ENCODE measurements at places on chromosomes 7 and 10.

GRCh38 chr7:139808427-139808826 is 20.6 kb upstream of the TBXAS1 start:
- DNase-seq = no peak

DNA sequence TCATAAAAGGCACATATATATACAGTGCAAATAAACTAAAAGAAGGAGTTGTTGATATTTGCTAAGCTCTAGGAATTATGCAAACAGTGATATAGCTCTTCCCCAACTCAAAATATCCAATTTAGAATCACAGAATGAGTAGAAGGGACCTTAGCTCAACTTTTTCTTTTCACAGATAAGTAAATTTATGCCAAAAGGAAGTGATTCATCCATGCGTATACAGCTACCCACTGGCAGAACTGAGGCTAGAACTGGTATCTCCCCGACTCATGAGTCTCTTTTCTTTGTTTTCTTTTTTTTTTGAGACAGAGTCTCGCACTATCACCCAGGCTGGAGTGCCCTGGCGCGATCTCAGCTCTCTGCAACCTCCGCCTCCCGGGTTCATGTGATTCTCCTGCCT is 54.2 kb upstream of the SVIL start:
- DNase-seq = no peak

DNA sequence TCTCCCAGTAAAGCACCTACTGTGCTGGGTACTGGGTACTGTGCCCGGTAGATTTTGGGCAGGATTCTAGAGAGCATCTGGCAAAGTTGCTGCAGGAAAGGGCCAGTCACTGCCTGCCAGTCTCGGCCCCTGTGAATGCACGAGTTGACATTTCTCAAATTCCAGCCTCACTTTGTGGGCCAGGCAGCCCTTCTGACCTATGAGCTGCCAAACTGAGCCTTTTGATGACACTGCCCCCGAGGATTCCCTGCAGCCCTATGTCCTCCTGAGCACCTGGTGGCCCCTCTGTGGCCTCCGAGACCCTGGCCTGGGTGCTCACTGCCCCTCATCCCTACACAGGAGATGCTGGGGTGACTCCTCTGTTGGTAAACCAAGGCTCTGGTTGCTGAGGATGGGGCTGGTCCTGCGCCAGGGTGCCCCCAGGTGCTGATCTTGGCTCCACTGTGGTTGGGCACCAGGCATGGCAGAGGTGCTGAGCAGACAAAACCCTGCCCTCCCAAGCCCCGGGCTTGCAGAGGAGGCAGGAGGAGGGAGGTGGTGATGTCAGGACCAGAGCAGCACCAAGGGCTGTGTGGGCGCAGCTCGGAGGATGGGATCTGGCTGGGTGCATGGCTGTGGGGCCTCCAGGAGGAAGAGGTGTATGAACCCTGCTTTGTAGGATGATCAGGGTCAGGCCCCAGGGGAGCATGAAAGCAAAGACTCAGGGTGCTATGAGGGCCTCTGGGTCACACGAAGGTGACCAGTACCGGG is 16.2 kb downstream of the LHPP start:
- no peak for DNase-seq

DNA sequence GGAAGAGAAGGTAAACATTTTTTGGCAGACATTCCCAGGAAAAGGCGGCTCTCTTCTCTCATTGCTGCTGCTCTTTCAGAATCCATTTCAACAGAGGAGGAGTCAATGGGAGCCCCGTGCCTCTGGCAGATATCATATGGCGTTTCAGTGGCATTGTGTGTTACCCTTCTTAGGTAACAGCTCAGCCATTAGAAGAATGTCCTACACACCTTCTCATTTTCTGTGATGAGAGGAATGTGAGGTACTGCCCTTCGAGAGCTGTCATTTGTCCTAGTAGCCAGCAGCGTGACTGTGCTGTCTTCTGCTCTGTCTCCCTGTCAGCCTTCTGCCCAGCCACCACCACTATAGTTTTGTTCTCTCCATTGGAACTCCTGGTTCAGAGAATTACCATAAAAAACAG is 102.4 kb downstream of the EGFR start:
- DNase-seq = no peak

DNA sequence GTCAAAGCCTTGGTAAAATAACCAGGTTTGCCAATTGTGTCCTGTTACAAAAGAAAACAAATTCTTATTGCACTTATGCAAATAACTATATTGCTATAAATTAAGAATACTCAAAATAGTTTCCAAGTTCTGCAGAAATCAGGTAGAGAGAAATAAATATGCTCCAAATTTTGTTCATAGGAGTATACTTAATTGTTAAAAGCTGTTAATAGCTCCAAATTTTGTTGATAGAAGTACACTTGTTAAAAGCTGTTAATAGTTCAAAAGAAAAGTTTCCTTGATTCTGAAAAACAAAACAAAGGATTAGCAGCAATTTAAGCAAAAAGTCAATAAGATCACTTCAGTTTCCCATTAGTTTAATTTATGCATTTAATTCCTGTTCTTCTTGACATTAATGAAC is 46.4 kb upstream of the ZNF138 start:
- DNase-seq = no peak

GRCh38 chr7:130909161-130909836 is 175.3 kb upstream of the KLF14 start:
- no peak for DNase-seq

- no peak for DNase-seq
Measured at GRCh38 chr10:1465418-1465911, 271.9 kb downstream of the ADARB2 start.

- no peak for DNase-seq
Measured at GRCh38 chr10:110144507-110144906, 62.9 kb upstream of the MXI1 start.

- DNase-seq = no peak
Measured at GRCh38 chr10:8065651-8066050, 11.2 kb downstream of the GATA3 start.

GRCh38 chr10:44316922-44317215 is 68.0 kb downstream of the CXCL12 start:
- DNase-seq = no peak

- no peak for DNase-seq
Measured at GRCh38 chr10:105974803-105975456, 1189.6 kb downstream of the SORCS1 start.

GRCh38 chr10:118800920-118801319 is 46.1 kb upstream of the CACUL1 start:
- peak; percentile 15 for DNase-seq

DNA sequence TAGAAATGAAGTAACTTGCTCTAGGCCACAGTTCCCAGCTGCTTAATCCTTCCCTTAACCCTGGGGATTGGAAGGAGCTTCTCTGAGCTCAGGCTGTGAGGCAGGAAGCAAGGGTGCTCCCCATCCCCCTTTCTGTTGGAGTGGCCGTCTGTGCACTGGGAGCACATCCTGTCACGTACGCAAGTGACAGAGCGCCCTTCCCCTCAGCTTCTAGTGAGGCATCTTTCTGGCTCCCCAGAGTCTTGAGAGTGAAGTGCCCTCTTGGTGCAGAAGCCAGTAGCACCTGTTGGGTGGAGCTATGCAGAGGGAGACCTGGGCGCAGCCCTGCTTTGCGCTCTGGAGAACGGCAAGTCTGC is 47.8 kb downstream of the SHH start:
- peak; percentile 21 for DNase-seq

GRCh38 chr10:78847485-78847884 is 221.3 kb upstream of the ZMIZ1 start:
- DNase-seq = no peak

DNA sequence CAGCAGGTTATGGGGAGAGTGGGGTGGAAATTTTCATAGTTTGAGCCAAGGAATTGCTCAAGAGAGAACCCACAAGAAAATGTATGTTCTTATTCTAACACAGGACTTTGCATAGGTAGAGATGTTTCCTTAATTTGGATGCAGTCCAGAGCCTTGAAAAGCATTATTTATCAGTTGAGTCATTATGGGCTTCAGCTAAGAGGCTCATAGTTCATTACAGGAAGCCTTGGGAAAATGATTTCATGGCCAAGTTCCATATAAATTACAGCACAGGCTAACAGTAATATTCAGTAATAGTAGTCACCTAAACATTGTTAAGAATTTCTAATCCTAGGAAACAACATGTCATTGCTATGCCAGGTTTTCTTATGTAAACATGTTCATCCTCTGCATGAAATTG is 131.1 kb upstream of the PTPRZ1 start:
- no peak for DNase-seq

DNA sequence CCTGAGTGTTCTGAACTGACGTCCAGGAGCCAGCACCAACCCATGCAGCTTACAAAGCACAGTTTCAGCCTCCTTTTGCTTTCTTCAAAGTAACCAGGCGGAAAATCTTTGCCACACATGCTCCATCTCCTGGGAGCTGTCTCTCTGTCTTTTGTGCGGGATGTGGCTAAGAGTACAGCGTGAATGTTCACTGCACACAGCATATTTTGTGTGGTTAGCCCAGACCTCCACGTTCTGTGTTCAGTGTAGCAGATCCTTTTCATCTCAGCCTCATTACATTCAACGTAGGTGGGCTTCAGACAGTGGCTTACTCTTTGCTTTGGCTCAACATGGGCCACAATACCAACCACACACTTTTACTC is 200.8 kb downstream of the TNS3 start:
- no peak for DNase-seq

GRCh38 chr7:100374601-100375000 is 1.3 kb downstream of the PILRA start:
- DNase-seq = no peak

DNA sequence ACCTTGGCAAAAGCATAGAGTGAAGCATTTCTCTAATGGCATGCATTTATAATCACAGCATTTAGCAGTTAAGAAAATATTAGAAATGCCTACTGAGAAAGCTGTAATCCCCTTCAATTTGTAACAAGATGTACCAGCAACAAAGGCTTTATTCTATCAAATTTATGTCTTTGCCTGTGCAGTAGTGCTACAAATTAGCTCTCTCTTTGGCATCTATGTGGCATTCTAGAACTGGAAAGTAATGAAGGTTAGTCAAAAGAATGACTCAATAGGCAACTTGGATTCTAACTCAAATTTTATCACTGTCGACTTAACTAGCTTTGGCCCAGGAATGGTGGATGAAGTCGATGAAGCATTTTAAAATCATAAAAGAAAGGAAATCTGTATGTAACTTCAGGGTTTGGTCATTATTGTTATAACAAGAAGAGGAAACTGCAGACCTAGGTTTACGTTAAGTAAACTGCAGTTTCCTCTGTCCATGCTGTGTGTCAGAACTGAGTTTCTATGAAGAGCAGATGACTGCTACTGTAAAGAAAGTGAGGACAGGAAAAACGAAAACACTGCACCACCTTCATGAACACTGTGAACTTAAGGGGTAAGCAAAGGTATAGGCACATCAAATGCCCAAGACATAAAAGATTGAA is 140.0 kb downstream of the RAPGEF5 start:
- no peak for DNase-seq

- DNase-seq = no peak
Measured at GRCh38 chr7:112370436-112370835, 79.8 kb upstream of the IFRD1 start.

DNA sequence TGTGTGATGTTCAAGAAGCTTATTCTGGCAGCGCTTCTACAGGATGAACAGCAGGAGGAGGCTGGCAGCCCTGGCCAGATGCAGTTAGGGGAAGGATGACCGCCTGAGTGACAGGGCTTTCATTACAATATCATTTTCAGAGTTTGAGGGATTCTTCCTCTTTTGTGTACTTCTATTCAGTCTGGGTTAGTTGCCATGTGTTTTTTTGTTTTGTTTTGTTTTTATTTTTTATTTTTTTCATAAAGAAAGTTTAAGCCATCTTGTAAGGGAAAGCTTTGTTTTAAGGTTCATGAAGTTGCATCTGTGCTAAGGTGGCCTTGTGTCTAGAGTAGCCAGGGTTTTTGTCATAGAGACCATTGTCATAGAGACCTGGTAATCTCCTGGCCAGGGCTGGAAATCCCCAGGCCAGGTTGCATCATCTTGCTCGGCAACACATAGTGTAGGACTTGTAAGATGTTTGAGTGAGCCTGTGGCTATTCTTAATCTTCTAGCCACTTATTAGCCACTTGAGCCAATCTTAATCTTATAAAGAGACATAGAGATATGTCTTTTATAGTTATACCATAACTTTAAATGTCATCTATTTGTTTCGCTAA is 230.5 kb upstream of the TMEM229A start:
- no peak for DNase-seq

DNA sequence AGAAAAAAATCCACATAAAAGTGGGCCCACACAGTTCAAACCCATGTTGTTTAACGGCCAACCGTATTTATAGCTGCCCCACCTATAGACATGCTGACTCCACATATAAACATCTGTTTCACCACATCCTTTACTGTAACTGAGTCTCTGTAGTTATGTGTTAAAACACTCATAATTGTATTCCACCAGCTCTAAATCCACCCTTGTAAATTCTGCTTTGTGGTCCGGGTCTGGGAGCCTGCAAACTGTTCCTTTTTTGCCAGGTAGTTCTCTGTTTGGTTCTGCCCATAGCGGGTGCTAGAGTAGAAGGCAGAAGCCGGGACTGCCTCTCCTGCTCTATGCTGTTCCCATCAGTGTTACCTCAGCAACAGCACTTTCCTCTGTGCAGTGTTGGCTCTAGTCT is 20.2 kb upstream of the FHIP2A start:
- peak; percentile 59 for DNase-seq

DNA sequence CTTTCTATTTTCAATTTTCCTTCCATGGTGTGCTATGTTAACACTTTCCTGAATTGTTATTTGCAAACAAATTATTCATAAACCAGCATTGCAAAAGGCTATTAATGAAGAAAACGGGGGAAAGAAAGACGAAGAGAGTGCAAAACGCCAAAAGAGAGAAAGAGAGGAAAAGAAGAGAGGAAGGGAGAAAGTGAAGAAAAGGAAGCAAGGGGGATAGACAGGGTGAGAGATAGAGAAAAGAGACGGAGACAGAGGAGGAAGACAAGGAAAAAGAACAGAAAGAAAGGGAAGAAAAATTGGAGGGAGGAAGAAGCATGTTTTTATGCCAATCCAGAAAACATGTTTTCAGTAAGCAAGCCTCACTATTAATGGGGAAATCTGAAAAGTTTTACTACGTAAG is 310.6 kb downstream of the TFEC start:
- DNase-seq = no peak

GRCh38 chr10:102418622-102419268 is at the start of gene PSD:
PSD (minus strand) TSS chr10:102418785; CDS start chr10:102417038, 1,747 bp downstream.
- no peak for DNase-seq

DNA sequence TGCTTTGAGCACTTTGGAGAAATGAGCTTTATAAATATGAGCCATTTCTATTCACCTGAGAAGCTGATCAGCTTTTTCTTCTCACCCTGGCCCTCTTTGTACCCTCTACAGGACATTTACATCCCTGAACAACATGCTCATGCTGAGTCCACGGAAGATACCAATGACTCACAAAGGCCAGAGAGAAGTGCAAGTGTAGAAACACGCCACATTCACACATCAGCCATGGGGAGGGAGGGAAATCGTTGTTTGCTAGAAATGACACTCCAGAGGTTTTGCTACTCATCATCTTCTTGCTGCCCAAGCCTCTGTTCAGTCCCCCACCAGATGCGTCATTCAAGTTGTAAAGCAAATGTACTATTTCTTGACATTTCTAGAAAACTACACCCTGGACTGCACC is 2.8 kb upstream of the UCN3 start:
- no peak for DNase-seq

All from CD4-positive, alpha-beta T cell treated with Interleukin-21 for 1 hour (primary cell).